T-helper 17 cell (primary cell): ENCODE measurements at places on chromosomes 7 and 10.

DNA sequence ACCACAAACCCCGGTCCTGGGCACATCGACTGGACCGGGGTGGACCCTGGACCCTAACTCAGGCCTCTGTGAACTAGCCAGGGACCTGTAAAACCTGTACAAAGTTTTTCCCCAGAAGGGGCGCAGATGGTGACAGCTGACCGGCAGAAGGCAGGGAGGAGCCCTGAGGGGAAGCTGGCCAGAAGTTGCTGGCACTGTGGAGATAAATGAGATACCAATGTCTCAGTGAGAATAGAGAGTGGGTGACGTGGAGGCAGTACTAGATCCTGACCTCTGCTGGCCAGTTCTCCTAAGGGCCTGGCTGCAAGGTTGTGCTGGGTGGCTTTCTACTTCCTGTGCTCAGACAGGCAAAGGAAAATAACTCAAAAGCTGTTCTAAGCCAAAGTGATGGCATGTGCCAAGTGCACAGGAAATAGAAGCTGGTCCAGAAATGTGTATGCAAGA lies 10.6 kb upstream of the TSPAN14 start:
- no peak for DNase-seq

GRCh38 chr10:11647676-11648075 lies 36.2 kb upstream of the USP6NL start:
- DNase-seq: no peak

DNA sequence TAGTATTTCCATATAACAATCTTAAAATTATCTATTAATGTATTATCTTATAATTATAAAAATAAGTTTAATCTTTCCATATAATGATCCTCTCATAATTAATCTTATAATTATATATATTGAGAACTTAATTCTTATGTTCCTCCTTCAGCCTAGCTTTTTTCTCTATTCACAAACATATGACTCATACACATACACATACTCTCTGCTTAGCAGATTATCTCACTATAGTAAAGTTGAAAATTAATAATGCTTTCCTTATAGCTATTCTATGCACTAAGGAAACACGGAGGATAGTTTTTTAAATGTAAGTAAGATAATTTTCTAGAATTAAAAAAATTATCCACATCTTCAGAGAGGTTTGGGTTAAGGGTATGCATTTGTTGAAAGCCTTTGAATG lies 47.7 kb upstream of the ITGB8 start:
- DNase-seq: no peak

GRCh38 chr10:63986536-63986935 lies 465.3 kb downstream of the REEP3 start:
- DNase-seq: no peak

DNA sequence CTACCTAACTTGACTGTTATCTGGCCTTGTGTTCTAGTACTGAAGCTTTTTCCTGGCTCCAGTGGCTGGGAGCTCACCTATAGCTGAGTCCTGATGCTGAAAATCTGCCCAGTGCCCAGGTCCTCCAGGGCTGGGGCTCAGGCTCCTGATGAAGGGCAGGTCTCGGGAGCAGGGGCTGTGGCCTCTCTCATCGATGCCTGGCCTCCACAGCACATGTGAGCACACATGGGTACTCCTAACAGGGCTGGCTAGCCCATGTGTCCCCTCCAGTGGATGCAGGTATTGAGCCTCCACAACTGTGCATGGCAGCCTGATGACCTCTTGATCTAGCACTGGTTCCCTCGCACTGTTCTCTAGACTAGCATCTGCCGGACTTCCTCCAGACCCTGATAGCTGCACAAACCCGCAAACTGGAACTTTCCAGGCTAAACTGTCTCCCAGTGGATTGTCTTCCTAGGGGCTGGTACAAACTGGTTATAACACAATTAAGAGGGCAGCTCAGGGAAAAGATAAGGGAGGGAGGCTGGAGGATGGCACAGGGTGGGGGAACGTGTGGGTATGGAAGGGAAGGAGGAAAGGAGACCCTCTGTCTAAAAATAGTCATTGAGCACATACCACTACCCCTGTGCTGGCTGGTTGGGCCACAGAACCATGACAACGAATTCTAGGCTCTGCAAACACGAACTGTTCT lies 35.1 kb downstream of the PLAC9 start:
- no peak for DNase-seq

DNA sequence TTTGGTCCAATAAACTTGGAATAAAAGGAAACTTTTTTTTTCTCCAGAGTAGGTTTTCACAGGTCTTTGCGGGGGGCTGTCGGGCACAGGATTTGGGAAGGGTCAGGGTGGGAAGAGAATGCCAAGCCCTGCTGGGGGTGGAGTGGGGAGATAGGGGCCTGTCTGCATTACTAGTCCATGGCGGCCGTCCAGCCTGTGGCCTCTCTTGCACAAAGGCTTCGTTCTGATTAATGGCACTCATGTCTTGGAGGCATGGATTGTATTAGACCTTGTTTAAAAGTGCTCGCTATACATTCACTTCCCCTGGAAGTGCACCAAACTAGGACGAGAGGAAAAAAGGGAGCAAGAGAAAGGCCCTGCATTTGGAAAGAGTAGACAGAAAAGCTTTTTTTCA lies 37.2 kb downstream of the LRMDA start:
- DNase-seq: no peak

- DNase-seq: no peak
These were observed 39.1 kb upstream of the ANAPC16 start for GRCh38 chr10:72176701-72177100.

DNA sequence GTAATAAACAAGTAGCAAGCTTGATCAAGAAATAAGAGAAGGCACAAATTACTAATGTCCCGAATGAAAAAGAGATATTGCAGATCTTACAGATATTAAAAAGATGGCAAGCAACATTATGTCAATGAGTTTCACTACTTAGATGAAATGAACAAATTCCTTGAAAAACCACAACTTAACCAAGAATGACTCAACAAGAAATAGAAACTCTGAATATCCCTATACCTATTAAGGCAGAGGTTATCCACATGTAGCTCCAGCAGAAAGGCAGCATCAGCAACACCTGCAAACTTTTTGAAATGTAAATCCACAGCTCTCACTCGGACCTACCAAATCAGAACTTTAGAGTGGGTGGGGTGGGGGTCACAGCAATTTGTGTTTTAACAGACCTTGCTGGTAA lies 33.6 kb downstream of the PDE1C start:
- no peak for DNase-seq

- no peak for DNase-seq
These were observed 23.1 kb upstream of the SAR1A start for GRCh38 chr10:70193391-70193844.

DNA sequence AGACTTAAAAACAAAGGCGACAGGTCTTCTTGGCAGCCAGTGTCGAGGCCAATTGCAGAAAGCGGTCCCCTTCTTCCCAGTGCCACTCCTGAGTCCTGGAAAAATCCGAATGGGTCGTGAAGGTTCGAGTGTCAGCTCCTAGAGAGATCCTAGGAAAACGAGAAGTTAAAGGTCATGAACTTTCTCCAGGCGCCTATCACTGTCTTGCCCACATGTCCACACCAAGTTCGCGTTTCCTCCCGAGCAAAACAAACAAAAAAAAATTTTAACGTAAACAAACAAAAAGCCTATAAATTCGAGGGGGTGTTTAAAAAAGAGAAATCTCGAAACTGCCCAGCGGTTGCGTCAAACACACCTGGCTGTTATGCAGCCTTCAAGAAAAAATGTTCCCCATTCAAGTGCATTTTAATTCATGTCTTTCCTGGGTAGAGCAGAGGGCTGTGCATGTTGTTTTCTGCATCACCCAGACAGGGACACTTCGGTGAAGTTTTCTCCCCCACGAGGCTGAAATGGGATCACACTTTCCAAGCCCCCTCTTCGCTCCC lies 1.5 kb downstream of the ARHGAP21 start:
- no peak for DNase-seq

DNA sequence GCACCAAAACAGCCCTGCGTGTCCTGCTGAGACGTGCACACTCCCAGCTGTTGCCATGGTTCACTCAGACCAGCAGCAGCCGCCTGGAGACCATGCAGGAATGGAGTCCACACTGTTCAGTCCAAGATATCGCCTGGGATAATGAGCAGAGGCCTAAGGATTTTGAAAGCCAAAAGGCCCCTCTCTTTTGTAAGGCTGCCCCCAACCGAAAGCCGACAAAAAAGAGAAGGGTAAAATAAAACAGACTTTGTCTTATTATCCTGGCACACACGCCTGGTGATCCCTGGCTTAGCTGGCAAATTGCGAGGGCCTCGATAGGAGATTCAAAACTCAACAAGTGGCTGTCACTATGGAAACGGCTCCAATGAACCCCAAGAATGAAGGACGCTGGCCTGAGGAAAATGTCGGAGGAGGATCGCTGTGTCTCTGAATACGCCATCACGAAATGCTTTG lies 263.6 kb downstream of the SKIDA1 start:
- DNase-seq: no peak

DNA sequence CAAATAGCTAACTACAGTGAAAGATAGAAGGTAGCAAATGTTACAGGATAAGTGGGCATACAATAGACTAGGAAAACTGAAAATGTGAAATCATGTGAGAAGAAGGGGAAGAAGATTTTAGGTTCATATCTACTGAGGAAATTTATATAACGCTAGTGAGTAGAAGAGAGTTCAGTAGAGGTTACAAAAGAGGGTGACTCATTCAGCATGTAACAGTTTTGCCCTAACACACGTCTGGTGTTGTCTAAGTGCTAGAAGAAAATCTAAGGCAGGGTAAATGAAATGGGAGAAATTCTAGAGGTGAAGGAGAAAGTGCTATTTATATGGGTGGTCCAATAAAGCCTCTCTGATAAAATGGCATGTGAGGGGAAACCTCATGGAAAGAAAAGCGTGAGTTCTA lies 731.4 kb upstream of the POT1 start:
- DNase-seq: no peak

DNA sequence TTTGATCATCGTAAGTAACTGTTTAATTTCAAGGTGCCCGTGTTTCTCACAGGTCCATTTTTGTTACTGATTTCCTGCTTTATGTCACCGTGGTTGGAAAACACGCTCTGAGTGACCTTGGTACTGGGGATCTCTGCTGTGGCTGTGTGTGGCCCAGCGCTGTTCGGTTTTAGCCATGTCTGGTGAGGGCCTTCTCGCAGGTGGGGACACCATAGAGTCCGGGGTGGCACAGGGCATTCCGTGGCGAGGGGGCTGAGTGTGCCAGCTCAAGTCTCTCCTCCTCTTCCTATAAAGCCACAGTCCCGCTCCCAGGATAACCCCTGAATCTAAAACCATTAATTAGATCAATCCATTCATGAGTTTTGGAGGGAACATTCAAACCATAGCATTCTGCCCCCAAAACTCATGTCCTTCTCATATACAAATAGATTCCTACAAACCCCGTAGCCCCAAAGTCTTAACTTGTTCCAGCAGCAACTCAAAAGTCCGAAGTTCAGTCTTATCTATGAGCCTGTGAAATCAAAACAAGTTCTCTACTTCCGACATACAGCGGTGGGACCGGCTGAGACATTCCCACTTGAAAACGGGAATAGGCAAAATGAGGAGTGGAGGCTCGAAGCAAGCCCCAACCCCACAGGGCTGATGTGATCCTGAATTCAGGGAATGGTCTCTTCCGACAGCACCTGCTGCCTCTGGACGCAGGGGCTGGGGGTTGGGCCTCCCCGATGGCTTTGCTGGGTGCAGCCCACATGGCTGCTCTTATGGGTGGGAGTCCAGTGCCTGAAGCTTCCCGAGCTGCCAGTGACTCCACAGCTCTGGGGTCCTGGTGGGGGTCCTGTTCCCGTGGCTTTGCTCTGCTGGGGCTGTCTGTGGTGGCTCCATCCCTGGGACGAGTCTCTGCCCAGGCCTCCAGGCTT lies 55.0 kb upstream of the NKX6-2 start:
- DNase-seq: no peak

DNA sequence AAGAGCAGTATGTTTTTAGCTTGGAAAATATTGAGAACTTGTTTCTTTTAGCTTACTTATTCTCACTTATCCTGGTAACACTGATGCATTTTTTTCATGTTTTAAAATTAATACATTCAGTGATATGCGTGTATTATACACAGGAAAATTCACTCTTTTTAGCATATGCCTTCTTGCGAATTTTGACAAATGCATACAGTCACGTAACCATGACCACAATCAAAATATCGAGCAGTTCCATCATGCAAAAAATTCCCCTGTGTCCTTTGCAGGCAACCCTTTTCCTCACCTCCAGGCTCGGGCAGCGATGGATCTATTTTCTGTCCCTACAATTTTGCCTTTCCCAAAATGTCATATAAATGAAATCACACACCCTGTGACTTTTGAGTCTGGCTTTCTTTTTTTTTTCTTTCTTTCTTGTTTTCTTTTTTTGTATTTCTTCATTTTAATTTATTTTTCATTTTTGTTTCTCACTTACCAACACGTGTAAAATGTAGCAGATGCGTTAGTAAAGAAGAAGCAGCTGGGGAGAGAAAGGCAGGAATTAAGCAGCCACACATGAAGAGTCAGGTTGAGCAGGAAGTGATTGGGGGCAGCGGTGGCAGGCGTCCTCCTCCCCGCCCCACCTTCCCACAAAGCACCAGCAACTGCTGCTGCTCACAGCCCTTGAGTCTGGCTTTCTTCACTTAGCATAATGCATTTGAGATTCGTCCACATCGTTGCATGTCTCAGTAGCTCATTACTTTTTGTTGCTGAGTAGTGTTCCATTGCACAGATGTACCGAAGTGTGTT lies 29.9 kb downstream of the ADRB1 start:
- DNase-seq: no peak

- DNase-seq: no peak
These were observed 215.3 kb upstream of the RHOBTB1 start for GRCh38 chr10:61159253-61159652.

DNA sequence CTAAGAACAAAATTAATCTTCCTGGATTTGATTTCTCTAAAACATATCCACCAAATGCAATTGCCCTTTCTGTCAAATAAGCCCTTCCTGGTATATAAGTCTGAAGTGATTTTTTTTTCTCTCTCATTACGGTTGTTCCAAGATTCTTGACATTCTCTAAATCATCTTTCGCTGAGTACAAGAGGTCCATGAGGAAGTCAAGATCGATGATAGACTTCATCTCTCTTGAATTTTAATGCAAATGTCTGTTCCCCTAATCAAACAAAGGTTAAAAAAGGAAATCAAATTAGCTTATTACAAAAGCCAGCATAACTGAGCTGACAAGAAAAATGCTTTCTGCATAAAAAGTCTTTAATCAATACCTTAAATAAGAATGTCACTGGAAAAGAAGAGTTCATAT lies 77.4 kb upstream of the ITGB1 start:
- no peak for DNase-seq

GRCh38 chr7:94698275-94698674 lies 42.3 kb upstream of the SGCE start:
- DNase-seq: no peak

DNA sequence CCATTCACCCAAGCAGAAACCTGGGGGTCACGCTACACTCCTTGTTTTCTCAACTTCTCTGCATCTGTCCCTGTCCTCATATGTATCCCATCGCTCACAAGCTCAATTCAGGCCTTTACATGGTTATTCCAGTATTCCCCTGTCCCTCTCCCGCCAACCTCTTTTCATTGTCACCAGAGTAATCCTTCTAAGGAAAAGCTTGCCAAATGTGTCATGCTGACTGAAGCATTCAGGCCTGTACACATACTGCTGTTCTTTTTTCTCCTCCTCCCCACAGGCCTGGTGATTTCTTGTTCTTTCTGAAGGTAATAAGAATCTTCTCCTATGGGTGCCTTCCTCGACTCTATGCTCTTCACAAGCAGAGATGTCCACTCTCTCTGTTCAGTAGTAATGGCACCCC lies 282.2 kb downstream of the PHTF2 start:
- no peak for DNase-seq

GRCh38 chr7:99930376-99930775 lies 956 bp upstream of the GJC3 start:
- no peak for DNase-seq
